ENCODE measurements at places on chromosomes 2 and 18.

GRCh38 chr2:84435345-84436025 is 23.6 kb downstream of the SUCLG1 start:
- no peak for DNase-seq

GRCh38 chr2:174011796-174012195 is 46.6 kb upstream of the SP3 start:
- DNase-seq = no peak

DNA sequence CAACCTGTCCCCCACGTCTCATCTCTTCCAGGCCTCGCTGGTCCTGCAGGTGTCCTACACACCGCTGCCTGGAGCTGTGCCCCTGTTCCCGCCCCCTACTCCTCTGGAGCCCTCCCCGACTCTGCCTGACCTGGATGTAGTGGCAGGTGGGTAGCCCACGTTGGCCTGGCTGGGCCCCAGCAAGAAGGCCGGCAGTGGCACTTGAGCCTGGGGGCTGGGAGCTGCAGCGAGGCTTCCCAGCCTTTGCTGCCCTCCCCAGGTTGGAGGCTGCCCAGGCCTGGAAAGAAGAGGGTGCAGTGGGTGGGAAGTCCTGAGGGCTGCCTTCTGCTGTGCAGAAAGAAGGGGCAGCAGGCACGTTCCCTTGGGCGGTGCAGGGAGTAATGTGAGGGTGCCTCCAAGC is 58.4 kb downstream of the DYSF start:
- DNase-seq = no peak

GRCh38 chr2:3563521-3563976 is 5.4 kb upstream of the RNASEH1 start:
- no peak for DNase-seq

DNA sequence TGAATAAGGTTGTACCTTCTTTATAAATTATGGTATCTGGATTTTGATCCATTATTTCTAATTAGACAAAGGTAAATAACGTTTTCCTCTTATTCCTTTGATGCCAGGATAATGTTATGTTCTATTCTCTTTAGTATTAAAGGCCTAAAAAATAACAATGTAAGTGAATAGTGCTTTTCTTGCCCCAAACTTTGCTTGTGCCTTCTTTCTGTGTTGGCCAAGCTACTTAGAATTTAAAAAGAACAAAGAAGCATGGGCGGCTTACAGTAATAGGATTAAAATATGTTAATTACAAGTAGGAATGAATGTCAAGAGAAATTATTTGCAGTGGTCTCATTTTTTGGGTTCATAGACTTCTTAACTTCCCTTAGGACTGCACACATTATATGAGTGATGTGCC is 105.0 kb upstream of the FSIP2 start:
- DNase-seq = no peak

DNA sequence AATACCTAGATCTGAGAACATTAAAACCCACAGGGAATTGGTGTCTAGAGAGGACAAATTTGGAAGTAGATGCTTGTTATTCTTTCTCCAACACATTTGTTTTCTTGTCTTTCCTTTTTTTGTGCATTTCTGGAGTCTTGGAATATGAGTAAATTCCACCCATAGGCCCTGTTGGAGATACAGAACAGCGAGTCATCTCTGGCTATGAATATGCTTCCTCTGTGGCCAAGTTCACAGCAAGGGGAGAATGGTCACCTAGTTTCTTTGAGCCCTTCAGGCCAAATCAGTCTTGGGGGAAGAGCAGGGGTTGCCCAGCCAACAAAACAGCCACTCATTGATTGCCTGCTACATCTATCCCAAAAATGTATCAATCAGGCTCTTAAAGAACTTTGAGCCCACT is 31.3 kb downstream of the SP140L start:
- DNase-seq = no peak

DNA sequence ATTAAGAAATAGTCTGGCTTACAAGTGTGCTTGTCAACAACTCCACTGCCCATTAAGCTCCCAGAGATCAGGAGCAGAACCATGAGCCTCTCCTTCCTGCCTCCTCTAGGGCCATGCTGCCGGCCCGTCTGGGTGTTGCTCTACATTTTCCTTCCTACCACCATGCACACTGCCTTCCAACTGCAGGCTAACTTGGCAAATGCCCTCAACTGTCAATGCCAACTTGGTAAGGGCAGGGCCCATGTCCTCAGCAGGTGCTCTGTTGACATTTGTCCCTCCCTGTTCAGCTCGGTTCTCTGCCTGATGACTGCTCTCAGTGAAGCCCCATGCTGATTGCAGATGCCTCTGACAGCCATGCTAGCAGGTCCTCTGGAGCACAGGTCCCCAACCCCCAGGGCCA is 345.2 kb downstream of the ALK start:
- no peak for DNase-seq

- DNase-seq = no peak
Measured at GRCh38 chr2:11031876-11032275, 120.1 kb downstream of the KCNF1 start.

- DNase-seq = no peak
Measured at GRCh38 chr18:903701-904100, 970 bp upstream of the ADCYAP1 start.

GRCh38 chr18:2642771-2643170 is 12.8 kb upstream of the SMCHD1 start:
- DNase-seq = no peak

- DNase-seq = no peak
Measured at GRCh38 chr2:16241166-16242160, 301.1 kb downstream of the MYCN start.

- no peak for DNase-seq
Measured at GRCh38 chr2:9154061-9154460, 52.6 kb upstream of the ASAP2 start.

- no peak for DNase-seq
Measured at GRCh38 chr18:68738564-68738963, 23.7 kb upstream of the TMX3 start.

- DNase-seq = no peak
Measured at GRCh38 chr2:63488118-63488713, 100.1 kb downstream of the WDPCP start.

DNA sequence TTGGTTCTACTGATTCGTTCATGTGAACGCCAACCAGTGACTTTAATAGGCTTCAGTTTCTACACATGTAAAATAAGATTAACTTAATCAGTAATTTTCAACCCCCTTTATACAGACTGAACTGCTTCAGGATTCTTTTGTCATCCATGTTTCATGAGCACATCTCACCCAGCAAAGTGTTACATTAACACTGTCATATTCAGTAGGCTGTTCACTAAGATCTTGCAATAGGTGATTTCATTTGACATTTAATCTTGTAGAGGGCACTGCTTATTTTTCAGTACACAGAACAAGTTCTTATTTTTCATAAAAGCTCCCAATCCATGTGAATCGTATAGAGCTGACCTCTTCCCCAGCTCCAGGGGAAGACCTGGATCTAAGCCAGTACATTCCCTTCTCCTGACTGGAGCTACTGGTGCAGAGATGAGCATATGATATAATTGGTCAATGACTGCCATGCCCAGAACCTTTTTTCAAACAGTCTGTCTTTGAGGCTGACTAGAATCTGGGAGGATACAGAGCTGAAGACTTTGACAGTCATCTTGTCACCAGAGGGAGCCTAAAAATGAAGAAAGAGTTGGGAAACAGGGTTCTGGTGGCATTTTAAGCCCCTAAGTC is 72.2 kb upstream of the CHRNA1 start:
- DNase-seq = no peak

DNA sequence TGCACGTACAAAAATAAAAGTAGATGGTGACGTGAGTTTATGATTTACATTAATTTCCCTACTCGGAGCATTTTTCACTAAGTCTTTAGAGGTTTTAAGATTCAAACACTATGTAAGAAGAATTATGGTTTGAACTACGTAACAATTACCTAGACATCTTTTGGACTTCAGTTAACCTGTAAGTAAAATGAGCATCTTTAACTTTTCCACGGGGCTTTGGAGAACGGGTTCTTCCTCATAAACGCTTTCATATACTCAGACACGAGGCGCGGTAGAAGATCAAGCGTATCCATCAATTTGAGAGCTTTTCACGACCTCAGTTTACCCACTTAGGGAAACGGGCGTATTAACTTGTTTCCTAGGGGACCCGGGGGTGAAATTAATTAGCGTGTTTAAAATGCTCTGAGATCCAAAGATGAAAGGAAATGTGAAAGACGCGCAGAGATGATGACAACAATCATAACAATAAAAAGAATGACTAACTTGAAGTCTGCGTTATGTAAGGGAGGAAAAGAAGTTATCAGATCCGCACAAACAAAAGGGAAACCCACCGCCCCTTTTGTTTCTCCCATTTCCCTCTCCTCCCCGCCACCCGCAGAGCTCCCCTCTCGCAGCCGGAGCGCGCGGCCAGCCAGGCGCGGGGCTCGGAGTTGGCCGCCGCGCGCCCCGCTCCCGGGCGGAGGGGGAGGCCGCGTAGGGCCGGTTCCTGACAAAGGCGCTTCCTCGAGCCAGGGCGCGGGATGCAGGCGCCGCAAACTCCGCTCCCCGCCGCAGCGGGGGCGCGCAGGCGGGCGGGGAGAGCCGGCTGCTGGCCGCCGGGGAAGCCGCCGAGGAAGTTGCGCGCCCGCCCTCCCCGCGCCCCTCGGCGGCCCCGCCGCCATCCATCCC is 807 bp downstream of the PELI1 start:
- DNase-seq = no peak

- no peak for DNase-seq
Measured at GRCh38 chr18:58116818-58117217, 72.8 kb downstream of the NEDD4L start.

DNA sequence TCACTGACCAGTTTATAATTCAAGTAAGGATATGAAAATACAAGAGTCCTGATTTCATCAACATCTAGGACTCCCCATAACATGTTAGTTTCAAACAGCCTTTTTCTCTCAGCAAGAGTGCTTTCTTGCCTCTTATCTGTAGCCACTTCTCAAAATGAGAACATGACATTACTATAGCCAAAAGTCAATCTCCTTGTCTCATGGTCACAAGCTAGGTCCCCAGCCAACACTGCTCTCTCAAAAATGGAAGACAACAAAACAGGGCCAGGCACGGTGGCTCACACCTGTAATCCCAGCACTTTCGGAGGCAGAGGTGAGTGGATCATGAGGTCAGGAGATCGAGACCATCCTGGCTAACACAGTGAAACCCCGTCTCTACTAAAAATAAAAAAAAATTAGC is 15.8 kb downstream of the CLASP1 start:
- no peak for DNase-seq

GRCh38 chr18:36420826-36421225 is 123.3 kb downstream of the FHOD3 start:
- DNase-seq = no peak

DNA sequence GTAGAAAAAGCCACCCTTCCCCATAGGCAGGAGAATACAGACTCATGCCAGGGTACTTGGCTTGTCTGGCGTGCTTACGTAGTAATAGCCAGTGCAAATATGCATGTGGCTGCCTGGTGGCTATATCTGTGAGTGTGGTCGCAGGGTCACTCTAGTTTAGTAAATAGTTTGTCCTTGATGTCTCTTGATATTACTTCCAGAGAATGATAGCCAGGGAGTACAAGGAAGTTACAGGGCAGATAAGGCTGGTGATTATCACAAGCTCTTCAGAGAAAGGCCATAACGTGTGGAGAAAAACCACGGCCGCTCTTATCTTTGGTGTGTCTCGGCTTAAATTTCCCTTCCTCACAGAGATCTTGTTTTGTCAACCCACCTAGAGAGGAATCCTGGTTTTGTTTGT is 54.3 kb upstream of the SLC39A10 start:
- no peak for DNase-seq

- DNase-seq = no peak
Measured at GRCh38 chr2:15657759-15658158, 66.1 kb downstream of the DDX1 start.

DNA sequence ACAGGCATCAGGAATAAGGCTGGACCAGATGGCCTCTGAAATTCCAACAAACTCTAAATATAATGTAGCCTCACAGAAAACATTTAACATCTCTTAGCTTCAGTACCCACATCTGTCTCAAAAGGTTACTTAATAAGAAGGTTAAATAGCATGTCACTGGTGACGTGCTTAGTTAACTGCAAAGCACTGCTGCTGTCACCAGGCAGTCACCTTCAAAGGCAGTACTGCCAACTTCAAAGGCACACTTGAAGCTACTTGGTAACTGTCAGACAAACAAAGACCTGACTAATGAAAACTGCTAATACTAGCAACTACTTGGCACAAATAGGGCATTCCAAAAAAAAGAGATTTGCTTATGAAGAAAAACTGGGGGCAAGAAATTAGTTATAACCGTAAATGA is 36.2 kb downstream of the EPG5 start:
- no peak for DNase-seq

- DNase-seq = no peak
Measured at GRCh38 chr18:72063001-72063400, 481.1 kb downstream of the CBLN2 start.

GRCh38 chr2:2392332-2392731 is 61.3 kb upstream of the MYT1L start:
- no peak for DNase-seq

- no peak for DNase-seq
Measured at GRCh38 chr2:133574620-133575019, 6.4 kb upstream of the NCKAP5 start.

GRCh38 chr2:181859123-181859522 is 32.4 kb upstream of the ITPRID2 start:
- DNase-seq = no peak

GRCh38 chr2:184646593-184646992 is 48.3 kb downstream of the ZNF804A start:
- no peak for DNase-seq

DNA sequence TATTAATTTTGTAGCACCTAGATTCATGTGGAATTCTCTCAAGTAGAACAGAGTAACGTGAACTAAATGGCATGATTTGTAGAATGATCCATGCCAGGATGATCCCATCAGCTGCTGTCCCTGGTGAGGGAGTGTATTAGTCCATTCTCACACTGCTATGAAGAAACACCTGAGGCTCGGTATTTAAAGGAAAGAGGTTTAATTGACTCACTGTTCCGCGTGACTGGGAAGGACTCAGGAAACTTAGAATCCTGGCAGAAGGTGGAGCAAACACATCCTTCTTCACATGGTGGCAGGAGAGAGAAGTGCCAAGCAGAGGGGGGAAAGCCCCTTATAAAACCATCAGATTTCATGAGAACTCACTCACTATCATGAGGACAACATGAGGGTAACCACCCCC is 312.6 kb downstream of the PTPRM start:
- DNase-seq = no peak

DNA sequence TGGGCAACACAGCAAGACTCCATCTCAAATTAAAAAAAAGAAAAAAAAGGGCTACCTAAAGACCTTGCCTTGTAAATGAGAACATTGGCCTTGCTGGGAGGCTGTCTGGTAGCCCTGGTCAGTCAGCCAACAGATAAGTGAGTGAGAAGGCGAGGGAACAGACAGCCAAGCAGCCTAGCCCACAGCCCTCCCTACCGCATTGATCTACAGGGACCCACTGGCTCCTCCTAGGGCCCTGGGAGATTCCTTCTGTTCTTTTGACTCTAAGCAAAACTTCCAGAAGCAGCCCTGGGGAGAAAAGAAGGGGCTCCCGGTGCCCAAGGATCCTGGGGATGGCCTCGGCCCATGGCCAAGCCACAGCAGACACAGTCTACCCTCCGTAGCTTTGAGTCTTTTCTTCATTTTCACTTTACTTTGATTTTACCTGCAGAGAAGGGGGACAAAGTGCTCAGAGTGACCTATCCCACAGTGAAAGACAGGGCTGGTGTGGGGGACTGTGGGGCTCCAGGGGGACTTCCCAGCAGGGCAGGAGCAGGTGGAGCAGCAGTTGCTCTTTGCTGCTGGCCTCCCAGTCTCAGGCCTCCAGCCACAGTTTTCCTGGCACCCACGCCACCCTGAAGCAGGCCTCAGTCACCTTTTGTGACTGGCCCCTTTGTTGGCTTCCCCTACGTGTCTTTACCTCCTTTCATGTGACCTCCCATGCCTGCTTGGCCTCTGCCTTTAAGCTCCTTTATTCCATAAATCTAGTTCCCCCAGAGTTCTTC is 5.1 kb downstream of the CEP68 start:
- no peak for DNase-seq
